Pancreas (tissue), 10 donors: ENCODE measurements at places on chromosomes 12 and 14. TPM values are rescaled to one million over a fixed set of nuclear protein-coding genes. Genes with fewer than 3 reads are reported as not detected.

DNA sequence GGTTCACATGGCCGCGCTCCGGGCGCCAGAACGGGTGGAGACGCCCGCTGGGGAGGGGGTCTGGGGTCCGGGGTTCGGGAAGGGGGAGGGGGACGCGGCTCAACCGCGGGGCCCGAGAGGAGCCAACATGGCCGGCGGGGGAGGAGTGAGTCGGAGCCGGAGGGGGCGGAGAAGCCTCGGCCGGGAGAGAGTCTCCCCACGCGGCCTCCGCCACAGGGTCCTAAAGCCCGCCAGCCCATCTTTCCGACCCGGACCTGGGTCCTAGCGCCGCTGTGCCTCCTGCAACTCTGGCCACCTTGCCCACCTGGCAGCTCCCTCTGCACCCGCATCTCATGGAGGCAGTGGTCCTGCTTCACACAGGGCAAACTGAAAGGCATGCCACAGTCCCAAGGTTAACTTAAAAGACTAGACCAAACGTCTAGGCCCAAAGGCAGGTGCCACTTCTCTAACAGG lies at the start of gene BAZ2A:
TSS of gene BAZ2A (minus strand) at position 147 of the 453 bp plus-strand sequence. CDS start 12,796 bp downstream, outside the sequence.
- peak; percentile 84 for DNase-seq

DNA sequence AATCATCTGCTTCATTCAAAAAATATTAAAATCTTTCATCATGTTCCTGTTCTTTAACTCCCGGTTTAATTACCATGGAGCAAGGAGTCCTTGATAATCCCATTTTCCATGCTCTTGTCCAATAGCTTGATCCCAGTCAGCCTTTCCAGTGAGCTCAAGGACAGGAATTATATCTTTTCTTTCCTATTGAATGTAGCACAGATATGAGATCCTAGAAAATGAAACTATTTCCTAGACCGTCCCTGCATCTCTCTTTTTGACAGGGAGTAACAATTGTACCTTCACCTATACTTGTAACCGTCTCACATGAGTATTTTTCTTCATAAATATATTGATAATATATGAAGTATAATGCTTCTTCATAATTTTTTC lies 35.6 kb downstream of the PIK3C2G start:
- DNase-seq = no peak

Gene ACSS3
- total RNA-seq = 3.6 TPM

DNA sequence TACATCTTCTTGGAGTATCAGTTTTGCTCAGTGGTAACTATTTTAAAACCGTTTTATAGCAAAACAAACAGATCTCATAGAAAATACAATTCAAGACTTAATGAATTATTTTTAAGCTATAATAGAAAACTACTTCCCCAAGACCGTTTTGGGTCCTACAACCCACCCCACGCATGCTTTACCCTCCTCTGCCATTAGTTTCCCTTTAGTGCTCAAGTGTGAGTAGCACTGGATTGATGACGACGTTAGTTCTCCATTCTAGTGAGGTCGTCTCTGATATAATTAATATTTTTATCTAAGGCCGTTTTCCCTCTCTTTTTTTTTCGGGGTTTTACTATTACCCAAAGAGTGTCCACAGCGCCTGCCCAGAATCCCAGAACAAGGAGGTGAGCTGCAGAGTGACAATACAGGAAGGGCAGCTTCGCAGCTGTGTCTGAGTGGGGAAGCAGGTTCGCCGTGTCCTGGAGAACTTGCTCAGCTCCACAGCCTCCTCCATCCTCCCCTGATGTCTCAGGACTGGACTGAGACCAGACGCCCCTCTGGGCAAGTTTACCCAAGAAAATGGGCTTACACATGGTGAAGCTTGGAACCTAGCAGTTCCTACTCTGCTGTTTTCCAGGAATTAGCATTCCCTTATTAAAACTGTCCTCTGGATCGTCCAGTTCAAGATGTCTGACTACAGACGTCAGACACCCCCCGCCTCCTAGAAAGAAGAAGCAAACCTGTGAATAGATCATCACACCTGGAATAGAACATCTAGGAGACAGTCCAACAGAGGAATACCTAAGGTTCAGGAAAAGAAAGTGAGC lies 31.9 kb upstream of the MON2 start:
- DNase-seq = no peak

DNA sequence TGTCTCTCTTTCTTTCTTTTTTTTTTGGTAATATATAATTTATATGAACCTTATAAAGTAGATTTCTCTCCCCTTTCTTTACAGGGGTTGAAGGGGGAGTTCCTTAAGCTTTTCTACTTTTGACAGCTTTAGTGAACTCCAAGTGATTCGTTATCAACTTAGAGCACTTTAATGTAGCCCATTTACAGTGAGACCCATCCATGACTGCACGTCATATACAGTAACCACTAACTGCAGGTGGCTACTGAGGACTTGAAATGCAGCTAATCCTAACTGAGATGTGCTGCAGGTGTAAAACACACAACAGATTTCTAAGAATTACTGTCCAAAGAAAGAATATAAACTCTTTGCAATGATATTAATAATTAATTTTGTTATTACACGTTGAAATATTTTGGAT lies 582 bp downstream of the LRRIQ1 start:
- no peak for DNase-seq

DNA sequence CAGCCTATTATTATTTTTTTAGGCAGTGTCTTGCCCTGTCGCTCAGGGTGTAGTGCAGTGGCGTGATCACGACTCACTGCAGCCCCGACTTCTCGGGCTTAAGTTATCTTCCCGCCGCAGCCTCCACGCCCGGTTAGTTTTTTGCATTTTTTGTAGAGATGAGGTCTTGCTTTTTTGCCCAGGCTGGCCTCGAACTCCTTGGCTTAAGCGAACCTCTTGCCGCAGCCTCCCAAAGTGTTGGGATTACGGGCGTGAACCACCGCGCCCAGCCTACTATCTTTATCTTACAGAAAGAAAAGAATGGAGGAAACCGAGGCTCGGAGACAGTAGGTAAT lies 507 bp upstream of the PTPN11 start:
- DNase-seq = no peak

GRCh38 chr12:63889721-63890509 lies 45.4 kb downstream of the SRGAP1 start:
- no peak for DNase-seq

Gene TAS2R9
- not detected for total RNA-seq

DNA sequence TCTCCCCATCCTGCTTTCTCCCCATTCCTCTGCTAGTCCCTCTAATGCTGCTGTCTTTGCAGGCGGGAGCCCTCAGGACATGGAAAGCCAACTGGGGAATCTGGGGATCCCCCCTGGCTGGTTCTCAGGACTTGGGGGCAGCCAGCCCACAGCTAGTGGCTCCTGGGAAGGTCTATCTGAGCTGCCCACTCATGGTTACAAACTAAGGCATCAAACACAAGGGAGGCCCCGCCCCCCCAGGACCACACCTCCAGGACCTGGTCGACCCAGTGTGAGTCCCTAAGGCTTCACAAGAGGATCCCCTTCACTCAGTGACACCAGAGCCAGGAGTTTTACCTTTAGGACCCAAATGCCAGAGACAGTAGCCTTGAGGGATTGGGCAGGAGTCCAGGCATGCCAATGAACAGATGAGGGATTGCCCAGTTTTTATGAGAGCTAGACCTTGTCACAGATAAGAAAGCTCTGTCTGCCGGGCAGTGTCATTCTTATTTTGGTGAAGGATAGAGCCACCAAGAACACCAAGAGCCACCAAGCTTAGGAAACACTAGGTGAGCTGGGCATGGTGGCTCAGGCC lies 8.0 kb upstream of the CPNE6 start:
- peak; percentile 52 for DNase-seq

DNA sequence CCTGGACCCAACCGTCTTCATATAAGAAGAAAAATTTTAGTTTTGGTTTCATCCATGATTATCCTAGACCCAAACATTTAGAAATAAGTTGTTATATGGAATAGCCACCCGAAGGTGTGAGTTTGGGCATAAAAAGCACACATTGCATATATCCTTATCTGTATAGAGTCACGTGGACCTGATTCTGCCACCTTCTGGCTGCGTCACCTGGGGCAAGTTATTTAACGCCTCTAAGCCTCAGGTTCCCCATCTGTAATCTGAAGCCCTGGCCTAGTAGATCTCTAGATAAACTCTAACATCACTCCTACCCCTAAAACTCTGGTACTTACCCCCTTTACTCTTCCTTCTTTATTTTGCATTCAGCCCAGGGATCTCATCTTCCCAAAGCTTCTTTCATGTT lies 14.3 kb upstream of the KRT5 start:
- DNase-seq = no peak
